Astrocyte of the spinal cord (primary cell): ENCODE measurements at places on chromosomes 2 and 18.

- DNase-seq, result peak; percentile 30
Observed at GRCh38 chr2:75516378-75517360, 44.1 kb downstream of the EVA1A start.

DNA sequence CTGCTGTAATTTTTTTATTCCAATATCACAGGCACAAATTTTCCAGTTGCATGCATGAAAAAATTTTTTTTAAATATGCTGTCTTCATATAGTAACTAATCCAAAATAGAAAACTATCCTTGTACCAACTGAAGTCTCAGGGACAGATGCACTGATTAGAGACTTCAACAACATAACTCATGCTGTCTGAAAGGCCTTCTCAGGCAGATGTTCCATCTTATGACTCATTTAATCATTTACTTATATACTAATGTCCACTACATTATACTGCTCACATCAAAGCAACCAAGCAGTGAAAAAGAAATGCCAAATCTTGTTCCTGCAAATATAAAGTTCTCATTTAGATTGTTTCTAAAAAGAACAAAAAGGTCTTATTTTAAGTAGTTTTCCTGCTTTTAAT, 53.1 kb downstream of the OLA1 start:
- DNase-seq, result no peak

DNA sequence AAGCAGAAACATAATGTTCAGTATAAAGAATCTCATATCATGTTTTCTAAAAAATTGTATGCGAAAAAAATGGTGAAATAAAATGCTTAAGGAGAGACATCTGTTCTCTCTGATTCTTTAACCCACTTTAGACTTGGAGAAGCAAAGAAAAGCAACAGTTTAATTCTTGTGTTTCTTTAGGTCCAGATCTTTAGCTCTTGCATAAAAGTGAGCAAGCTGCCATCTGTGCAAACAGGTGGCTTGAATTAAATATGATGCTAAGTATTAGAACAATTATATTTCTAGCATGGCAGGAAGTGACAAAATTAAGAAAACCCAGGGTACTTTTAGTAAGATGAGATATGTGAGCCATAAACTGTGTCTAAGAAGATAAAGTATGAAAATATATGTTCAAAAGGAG, 1038.3 kb downstream of the DPP10 start:
- DNase-seq, result no peak

GRCh38 chr2:217254111-217254510, 394.2 kb upstream of the TNP1 start:
- no peak for DNase-seq

DNA sequence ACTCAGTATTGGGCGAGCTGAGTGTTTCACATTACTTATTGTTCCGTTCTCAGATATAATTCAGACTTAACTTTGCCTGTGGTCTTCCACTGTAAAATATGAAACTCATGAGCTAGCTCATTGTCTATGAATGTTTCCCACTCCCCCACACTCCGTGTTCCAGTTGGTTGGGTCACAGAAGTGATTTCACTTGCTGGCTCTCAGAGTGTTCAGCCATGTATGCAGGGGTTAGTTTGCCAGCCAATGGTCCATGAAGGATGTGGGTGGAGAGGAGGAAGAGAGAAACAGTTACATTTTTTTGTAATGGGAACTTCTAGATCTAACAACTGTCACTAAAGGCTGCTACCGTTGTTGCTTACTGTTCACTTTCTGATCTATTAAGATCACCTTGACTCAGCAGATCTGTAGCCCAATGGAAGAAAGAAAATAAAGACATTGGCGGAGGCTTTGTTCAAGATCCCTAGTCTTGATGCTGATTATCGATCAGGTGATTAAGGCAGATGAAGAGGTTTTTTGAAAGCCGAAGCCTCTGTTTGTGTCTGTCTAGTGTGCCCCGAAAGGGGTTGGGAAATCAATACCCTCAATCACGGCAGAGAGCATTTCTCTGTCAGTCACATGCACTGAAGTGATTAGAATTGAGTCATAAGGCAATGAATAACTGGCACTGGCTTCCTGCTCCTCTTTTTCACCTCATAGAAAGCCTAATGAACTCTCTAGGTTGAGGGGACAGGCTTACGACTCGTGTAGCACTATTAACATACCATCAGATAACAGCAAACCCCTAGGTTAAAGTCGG, 279.7 kb upstream of the FIGN start:
- DNase-seq, result peak; percentile 39

- DNase-seq, result no peak
Observed at GRCh38 chr2:166784296-166784946, 103.9 kb upstream of the XIRP2 start.

- DNase-seq, result no peak
Observed at GRCh38 chr2:188314314-188315054, 22.8 kb downstream of the GULP1 start.

- DNase-seq, result peak; percentile 16
Observed at GRCh38 chr2:241803387-241804325, 5.3 kb upstream of the NEU4 start.

DNA sequence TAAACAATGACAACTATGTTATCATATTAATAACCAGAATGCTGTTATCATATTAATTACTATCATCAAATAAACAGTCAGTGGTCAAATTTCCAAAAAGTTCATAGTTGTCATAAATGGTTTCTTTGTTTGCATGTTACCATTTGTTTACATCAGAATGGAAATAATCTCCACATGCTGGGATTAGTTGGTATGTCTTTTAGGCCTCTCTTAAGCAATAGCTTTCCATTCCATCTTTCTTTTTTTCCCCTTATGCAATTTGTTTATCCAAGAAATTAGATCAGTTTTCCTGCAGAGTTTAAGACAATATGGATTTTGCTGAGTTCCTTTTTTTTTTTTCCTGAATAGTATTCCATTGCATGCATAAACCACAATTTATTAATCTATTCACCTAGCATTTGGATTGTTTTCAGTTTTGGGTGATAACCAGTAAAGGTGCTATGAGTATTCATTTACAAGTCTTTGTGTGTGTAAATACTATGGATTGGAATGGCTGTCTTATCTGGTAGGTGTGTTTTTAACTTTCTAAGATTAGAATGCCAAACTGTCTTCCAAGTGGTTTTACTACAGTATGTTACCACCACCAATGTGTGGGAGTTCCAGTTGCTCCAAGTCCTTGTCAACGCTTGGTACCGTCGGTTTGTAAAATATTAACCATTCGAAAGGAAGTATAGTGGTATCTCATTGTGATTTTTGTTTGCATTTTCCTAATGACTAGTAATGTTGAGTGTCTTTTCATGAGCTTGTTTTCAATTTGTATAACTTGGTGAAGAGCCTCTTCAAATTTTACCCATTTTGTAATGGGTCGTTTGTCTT, 33.3 kb upstream of the TXNDC2 start:
- no peak for DNase-seq

GRCh38 chr2:112834396-112835037, 2.1 kb downstream of the IL1B start:
- DNase-seq, result no peak

- peak; percentile 18 for DNase-seq
Observed at GRCh38 chr2:203330434-203330833, 2.2 kb downstream of the ABI2 start.

DNA sequence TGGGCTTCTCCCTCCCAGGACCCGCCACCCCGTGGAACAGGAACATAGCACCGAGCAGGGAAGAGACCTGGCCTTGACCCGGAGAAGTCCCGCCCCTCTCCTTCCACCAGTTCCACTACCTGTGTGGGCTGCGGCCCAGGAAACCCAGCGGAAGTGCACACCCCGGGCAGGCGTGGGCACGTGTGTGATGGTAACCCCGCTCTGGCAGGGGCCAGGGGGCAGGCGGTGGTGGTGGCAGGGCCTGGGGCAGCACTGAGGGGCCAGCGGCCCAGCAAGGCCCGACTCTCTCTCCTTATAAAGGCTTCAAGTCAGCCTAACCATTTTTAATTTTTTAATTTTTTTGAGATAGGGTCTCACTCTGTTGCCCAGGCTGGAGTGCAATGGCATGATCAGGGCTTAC, 129.0 kb upstream of the FAM98A start:
- DNase-seq, result no peak

DNA sequence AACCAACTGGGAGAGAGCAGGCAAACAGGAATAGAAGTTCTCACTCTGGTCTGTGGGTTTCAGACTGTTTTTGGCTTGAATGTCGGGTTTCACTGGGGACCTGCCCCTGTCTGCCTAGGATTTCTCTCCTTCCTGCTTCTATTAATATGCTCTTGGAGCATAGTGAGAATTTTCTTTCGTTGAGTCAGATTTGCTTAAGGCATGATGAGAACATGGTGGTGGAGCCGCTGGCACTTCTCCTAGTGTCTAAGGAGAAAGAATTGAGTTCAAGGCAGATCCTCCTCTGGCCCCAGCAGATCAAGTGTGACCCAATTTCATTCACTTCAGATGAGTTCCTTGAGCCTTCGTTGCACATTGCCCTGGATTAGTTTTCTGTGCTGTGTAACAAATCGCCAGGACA, 103.9 kb upstream of the HS6ST1 start:
- DNase-seq, result peak; percentile 84

DNA sequence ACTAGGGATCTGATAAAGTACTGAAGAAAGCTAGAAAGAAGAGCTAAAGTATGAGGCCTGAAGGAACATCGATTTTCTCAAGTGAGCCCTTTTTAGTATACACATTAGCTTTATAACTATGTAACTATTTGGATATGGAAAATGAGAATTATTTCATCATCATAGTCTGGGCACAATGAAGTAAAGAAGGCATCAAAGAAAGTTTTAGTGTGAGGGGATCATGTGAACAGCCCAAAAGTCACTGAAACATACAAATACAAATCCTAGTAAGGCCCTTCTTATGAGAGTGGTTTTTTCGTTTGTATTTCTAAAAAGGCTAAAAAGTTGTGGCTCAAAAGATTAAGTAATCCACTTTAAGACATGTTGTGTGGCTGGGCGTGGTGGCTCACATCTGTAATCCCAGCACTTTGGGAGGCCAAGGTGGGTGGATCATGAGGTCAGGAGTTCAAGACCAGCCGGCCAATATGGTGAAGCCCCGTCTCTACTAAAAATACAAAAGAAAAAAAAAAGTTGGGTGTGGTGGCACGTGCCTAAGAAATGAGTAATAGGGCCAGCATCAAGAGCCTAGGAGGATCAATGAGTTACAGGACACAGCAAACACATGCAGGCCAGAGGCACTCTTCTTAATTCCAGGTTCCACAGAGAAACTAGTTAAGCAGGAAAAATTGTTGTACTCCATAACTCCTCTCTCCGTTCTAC, 61.9 kb downstream of the PUM2 start:
- peak; percentile 33 for DNase-seq

- DNase-seq, result no peak
Observed at GRCh38 chr18:79058007-79058406, 11.2 kb upstream of the ATP9B start.

- no peak for DNase-seq
Observed at GRCh38 chr18:5986257-5986931, 91.1 kb upstream of the TMEM200C start.

GRCh38 chr18:44214396-44214795, 466.3 kb upstream of the SETBP1 start:
- no peak for DNase-seq

DNA sequence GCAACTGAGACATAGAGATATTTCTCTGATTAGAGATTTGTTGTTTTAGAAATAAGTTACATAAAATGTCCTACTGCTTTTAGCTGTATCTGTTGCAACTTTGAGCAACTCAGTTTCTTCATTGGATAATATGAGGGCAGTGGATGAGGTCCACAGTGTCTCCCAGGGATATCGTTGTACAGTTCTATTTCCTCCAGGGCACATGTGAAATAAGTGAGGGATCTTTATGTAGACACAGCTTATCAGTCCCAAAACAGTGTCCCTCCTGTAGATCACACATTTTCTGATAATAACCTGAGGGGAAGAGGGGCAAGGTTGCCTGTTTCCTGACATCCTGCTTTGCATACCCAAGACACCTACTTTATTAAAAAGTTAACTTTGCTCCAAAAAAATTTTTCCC, 1231.2 kb upstream of the ZEB2 start:
- no peak for DNase-seq

DNA sequence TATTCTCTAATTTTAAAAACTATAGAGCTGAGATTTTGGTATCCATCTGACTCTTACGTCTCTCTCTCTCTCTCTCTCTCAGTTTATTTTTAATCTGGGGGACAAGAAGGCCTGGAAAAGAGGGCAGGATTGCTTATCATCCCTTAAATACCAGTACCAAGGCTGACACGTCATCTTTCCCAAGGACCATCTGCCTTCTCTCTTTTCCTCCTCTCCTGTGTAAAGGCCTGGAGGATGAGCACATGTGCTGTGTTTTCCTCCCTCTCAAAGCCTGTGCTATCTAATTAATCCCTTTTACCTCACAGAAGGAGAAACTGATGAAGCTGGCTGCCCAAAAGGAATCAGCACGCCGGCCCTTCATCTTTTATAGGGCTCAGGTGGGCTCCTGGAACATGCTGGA, 7.3 kb downstream of the IL37 start:
- DNase-seq, result no peak

GRCh38 chr18:24138789-24139616, at the start of gene CABYR:
Gene CABYR (plus strand): TSS chr18:24139062. CDS start chr18:24143115, 4,053 bp downstream.
- peak; percentile 91 for DNase-seq

GRCh38 chr2:156574112-156574511, 137.9 kb downstream of the GPD2 start:
- no peak for DNase-seq

DNA sequence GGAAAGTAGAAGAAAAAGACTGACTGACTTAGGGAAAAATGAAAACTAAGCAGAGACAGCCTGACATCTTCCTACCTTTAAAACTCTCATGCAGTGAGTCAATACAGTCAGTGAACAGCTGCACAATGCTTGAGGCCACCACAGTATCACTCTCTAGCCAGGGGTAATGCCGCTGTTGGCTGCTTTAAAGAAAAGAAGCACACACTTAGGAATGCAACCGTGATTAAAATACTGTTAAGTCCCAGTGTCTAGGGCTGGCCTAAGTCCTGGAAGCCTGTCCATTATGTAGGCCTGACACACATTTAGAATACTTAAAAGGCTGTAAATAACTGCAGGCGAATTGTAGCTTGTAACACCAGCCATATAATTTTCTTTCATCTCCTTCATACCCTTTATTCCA, 50.7 kb downstream of the SIGLEC15 start:
- DNase-seq, result peak; percentile 53

DNA sequence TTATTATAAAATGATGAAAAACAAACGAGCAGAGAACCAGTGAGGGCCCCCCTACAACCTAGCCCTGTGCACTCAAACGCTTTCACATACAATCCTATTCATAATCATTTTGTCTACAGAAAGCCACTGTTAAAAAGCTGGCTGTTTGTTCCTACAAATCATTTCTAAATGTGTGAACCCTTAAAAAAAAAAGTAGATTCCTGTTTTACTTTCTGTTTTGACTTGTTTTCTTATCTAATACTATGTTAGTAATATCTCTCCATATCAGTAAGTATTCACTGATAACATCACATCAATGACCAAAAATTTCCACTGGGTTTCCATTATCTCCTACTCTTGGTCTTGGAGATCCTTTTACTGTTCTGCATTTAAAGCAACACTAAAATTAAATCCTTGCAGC, 128.8 kb upstream of the TTC39C start:
- DNase-seq, result no peak

DNA sequence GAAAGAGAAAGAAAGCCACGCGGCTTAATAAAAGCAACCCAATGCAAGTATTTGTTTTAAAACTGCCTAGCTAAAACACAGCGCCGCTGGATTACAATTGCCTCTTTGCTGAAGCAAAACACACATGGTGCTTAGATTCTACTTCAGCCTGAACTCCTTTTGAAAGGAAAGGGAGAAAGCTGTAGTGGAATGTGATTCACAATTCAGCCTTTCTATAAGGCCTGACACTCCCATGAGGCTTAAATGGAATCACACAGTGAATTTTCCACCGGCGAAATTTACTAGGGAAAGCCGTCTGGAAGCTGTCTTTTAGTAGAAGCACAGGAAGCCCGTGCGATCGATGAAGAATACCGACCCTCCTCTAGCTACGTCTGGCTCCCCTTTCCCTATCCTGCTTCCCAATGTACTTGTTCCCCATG, 348.0 kb downstream of the DLGAP1 start:
- peak; percentile 39 for DNase-seq

GRCh38 chr2:41464395-41464794, 583.4 kb upstream of the PKDCC start:
- no peak for DNase-seq
